ENCODE measurements at places on chromosomes 2 and 18.

GRCh38 chr2:121375621-121376159, 90.7 kb upstream of the TFCP2L1 start:
- DNase-seq: no peak

DNA sequence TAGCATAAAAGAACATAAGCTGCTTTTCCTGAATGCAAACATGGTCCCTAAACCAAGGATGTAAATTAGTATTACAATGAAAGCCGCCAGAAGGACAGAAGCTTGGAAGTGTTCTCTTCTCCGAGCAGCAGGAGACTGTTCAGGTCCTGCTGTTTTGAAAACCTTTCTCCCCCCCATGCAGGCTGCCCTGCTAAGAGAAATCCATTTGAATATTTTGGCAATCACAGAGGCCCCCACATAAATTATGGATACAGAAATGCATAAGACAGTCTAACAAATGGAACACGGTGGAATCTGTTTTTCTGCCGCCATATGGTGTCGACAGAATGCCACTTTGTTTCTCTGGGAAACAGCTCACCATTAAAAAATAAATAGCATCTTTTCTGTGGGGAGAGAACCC, 600.4 kb upstream of the KLHL29 start:
- no peak for DNase-seq

- DNase-seq: no peak
These were observed 21.5 kb downstream of the GPR155 start for GRCh38 chr2:174465327-174465726.

DNA sequence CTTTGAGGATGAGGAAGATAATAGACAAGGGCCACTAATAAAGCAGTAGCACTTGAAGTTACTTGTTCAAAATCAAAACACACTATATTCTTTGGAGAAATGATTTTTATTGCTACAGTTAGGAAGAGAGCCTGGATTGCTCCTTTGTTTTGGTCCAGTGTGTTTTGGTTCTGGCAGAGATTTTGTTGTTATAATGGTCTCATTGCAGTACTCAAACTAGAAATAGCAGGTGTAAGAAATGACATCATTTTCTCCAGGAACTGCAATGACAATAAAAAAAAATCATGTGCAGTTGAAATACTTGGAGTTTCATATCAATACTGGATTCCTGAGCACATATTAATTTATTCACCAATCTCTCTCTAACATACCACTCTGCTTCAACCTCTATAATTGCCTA, 490.3 kb downstream of the CCDC85A start:
- no peak for DNase-seq

- no peak for DNase-seq
These were observed 93.4 kb downstream of the CALCRL start for GRCh38 chr2:187354661-187355060.

Measured in activated CD8-positive, alpha-beta memory T cell treated with anti-CD3 and anti-CD28 coated beads, Interleukin-2, amount 50 U/mL, for 48 hours (primary cell).